CD4-positive, alpha-beta T cell treated with Interleukin-10 for 1 hour (primary cell): ENCODE measurements at places on chromosomes 7 and 10.
A peak's percentile ranks its signal among the peaks of the same experiment; 100 is the strongest.

DNA sequence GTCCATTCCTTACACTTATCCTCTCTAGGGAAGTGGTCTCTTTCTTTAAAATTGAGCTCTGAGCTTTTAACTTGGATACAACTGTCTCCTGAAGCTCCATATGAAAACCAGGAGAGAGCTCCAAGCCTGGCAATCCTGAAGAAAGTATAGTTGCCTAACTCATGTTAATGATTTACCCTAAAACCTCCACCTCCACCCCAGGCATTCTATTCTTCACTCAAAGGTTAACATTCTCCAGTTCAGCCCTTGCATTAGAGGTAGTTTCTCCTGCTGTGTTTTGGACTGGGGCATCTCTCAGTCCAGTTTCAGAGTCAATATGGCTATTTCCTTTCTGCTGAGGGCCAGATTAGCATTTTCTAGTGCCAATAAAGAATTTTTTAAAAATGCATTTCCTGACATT is 195.5 kb downstream of the SLC25A13 start:
- DNase-seq: no peak

- DNase-seq: no peak
These were observed 434.3 kb upstream of the SEMA3D start for GRCh38 chr7:85620936-85621685.

GRCh38 chr7:37920305-37920848 is at the start of gene EPDR1:
Gene EPDR1 (plus strand): TSS chr7:37920640. CDS start chr7:37920940, 300 bp downstream.
- peak; percentile 37 for DNase-seq

GRCh38 chr10:63832686-63833085 is 311.5 kb downstream of the REEP3 start:
- no peak for DNase-seq

DNA sequence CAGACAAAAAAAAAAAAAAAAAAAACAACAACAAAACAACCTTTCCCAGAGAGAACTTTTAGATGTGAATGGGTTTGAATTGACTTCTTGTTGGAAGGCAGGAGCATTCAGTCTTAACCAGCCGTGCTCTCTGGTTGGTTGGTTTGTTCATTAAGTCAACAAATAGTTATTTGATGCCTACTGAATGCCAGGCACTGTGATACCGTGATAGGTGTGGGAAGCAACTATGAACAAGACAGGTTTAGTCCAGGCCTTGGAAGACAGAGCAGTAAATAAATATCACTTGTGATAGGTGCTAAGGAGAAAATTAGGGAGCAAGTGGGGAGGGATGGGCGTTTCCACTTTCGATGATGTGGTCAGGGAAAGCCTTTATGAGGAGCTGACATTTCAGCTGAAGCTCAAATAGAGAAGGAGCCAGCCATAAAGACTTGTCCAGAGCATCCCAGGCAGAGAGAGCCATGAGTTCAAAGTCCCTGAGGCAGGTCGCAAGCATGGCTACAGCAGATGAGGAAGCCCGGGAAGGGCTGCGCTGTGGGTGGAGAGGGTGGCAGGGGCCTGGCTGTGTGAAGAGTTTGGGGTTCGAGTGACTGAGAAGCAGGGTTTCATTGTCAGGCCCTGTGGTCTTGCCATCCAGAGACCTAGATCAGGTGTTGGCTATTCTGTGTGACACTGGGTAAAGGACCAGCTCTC is 8.0 kb downstream of the TSPAN15 start:
- DNase-seq: no peak

DNA sequence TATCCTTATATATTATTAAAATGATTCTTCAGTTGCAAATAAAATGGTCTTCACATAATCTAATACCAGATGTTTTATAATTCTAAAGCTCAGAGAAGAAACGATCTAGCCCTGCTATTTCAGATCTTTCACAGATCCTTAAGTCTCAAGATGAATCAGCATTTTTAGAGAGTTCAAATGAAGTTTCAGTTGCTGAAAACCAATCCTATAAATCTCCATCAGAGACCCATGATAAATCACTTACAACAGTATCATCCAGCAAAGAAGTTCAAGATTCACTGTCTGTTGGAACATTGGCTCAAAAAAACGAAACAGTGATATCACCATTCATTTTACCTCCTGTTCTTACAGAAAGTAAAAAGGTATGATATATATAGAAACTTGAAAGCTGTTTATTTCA is 137.0 kb downstream of the CCDC7 start:
- DNase-seq: no peak

DNA sequence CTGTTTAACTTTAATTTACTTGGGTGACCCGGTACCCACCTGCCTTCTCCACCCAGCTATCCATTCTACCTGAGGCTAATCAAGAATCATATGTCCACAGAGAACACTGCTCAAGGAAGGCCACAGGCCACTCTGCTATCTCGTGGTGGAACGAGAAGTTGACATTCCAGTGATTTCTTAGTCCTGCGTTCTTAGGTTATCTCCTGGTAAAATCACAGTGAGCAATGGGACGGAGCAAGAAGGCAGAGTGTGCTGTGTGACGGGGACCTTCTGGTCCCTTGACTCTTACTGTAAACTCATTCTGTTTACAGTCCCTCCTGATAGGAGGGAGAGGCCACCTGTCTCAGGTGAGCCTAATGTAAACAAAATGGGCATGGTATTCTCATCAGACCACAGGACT is 256.6 kb downstream of the TNS3 start:
- no peak for DNase-seq

DNA sequence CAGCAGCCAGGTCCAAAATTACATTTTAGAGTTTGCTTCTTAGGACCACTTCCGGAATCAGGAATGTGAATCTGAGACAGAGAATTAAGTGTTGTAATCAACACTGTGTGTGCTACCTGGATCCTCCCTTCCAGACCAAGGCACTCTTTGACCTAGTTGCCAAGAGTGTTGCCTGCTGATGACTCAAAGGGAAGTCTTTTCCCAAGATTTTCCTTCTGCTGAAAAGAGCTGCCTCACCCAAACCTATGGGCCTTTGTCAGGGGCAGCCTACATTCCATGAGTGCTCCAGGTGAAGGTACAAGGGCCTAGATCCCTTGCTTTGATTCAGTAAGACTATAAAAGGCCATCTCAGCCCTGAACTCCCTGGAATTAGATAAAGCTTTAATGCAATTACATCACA is 712.5 kb upstream of the ANKRD30A start:
- DNase-seq: no peak

DNA sequence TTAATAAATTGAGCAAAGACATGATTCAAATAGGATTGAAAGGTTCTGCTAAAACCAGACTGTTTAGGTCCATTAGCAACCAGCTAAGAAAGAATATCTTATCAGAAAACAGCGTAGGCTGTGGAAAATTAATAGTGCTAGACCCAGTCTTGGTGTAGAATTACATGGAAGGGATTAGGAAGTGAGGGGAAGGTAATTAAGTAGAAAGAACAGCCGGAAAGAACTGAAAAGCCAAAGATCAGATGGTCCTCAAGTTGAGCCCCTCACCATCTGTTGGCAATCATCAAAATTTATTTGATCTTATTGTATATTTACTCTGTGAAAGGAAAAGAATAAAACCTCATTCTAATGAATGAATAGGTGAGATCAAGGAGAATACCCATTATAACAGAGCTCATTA is 50.1 kb downstream of the COL1A2 start:
- DNase-seq: no peak

GRCh38 chr7:3558400-3558799 is 257.3 kb downstream of the SDK1 start:
- no peak for DNase-seq

GRCh38 chr10:110224992-110225391 is 17.6 kb downstream of the MXI1 start:
- no peak for DNase-seq

DNA sequence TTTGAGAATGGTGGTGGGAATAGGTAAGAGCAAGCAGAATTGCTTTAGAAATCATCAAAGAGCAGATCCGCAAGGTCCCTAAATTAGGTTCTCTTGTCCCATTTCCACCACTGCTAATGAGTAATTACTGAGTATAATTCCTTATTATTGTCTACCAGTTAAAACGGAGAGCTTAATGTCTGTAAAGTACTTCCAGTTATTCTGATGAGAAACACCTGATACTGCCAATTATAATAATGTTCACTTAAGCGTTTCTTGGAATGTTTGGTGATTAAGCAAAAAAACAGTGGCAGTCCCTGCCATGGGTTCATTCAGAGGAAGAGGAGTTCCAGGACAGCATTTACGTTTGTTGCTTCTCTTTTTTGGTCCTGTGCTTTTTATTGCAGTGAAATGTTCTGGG is 358.5 kb upstream of the GALNT17 start:
- no peak for DNase-seq

DNA sequence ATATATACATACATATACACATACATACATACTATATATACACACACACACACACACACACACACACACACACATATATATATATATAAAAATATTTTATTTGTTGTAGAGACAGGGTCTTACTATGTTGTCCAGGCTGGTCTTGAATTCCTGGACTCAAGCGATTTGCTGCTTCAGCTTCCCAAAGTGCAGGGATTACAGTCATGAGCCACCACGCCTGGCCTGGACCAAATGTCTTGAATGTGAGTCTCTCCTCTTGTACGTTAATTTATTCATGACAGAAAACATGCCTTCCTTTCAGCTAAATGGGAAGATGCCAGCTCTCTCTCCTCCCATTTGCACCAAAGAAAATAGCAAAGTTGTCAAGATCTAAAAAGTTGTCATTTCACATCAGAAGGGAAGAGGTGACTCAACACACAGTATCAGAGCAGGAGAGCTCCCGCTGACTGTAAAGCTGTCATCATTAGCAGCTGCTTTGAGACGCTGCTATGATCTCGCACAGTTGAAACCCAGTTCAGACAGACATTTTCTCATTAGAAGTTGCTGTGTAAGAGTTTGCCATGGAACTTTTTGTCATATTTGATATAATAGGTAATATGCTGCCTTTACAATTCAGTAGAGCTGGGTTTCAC is 224.3 kb downstream of the SFMBT2 start:
- no peak for DNase-seq

DNA sequence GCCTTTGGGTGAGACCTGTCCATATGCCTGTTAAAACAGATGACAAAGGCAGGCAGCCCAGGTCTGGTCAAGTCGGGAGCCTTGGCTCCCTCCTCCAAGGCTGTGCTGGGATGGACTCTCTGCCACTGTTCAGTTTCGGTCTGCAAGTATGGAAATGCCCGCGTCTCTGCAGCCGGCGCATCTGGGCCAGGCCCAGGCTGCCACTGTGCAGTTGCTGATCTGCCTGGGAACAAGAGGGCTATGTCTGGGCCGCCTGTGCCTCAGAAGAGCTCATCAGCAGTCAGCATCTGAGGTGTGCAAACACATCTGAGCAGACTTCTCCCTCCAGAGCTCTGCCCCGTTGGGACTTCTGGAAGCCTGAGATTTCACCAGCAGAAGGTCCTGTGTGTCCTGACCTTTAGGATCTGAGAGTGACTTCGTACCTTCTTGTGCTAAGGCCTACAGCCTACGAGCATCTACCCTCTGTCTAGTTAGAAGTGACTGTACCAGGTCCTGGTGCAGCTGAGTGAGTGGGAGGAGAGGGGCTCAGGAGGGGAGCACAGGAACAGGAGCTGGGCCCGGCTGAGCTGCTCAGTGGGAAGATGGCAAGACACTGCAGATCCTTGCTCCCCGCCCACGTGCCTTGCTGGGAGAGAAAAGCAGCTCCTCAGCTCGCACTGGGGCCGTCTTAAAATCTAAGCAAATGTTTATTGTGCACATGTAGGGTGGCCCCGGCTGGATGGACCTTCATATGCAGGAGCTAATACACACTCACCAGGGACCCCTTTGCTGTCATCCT is 50.9 kb downstream of the DOCK1 start:
- no peak for DNase-seq
